Activated B cell treated with CpG ODN at 0.5 μM for 24 hours (primary cell): ENCODE measurements at places on chromosomes 11 and 22. TPM values are rescaled to one million over a fixed set of nuclear protein-coding genes. Genes with fewer than 3 reads are reported as not detected.

GRCh38 chr11:23124996-23125395 lies 264.7 kb upstream of the CCDC179 start:
- no peak overlapping the region for H3K27ac ChIP-seq
- no peaks in the 10 kb centered on the region for H3K36me3 ChIP-seq
- no peaks in the 10 kb centered on the region for H3K4me1 ChIP-seq

DNA sequence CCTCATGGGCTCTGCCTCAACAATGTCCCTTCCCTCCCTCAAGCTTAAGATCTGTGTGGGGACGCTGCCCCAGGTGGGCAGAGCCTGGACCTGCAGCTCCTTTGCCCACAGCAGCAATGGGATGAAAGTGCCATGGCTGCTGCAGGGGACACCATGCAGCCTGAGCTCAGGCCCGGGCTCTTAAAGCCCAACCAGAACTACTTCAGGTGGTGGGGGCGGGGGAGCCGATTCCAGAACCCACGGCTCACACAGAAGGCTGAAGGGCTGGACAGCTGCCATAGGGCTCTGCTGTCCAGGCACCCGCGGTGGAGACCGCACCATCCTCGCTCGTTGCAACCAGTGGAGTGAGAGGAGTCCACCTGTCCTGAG lies 12.5 kb downstream of the CHID1 start:
- H3K4me1 ChIP-seq, result no peaks in the 10 kb centered on the region
- no peak overlapping the region for H3K27ac ChIP-seq
- peaks cover 44% of the 10 kb centered on the region for H3K36me3 ChIP-seq
- DNase-seq, result no peak

DNA sequence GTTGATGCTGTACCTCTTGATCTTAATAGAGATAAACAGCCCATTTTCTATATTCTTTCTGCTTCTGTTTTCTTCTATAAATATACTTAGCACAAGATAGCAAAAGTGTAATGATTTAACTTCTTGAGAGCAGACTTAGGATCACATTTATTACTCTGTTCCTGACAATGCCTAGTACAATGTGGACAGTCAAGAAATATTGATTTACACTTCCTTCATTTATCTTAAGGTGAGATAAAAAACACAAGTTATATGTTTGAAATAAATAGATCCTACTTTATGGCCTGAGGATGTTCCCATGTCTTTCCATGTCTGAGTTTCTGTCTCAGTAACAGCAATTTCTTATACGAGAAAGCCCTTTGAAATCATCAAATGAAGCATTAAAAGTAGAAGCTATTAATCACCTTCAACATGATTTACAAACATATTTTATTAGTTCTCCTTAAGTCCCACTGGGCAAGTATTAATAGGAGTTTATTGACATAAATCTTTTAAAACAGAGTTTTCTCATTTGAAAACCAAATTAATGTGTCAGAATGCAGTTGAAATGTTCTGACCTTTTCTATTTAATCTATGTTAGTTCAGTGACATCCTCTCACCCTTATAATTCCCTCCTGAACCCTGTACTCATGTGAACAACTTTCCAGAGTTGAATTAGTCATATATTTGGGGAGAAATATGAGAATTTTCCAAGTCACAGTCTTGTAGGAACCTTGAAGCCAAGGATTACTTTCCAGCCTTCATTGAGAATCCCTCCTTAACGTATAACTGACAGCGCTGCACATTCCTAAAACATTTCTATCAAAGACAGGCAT lies 1611.7 kb upstream of the TENM4 start:
- no peak overlapping the region for H3K27ac ChIP-seq
- no peak overlapping the region for H3K4me3 ChIP-seq
- no peaks in the 10 kb centered on the region for H3K4me1 ChIP-seq
- no peaks in the 10 kb centered on the region for H3K27me3 ChIP-seq
- no peaks in the 10 kb centered on the region for H3K36me3 ChIP-seq

- H3K36me3 ChIP-seq, result no peaks in the 10 kb centered on the region
- no peak overlapping the region for H3K27ac ChIP-seq
- no peak for DNase-seq
- no peak overlapping the region for H3K4me3 ChIP-seq
- H3K4me1 ChIP-seq, result no peaks in the 10 kb centered on the region
- H3K27me3 ChIP-seq, result peaks cover 4% of the 10 kb centered on the region
Measured at GRCh38 chr11:69916806-69917387, 97.7 kb upstream of the FGF3 start.

DNA sequence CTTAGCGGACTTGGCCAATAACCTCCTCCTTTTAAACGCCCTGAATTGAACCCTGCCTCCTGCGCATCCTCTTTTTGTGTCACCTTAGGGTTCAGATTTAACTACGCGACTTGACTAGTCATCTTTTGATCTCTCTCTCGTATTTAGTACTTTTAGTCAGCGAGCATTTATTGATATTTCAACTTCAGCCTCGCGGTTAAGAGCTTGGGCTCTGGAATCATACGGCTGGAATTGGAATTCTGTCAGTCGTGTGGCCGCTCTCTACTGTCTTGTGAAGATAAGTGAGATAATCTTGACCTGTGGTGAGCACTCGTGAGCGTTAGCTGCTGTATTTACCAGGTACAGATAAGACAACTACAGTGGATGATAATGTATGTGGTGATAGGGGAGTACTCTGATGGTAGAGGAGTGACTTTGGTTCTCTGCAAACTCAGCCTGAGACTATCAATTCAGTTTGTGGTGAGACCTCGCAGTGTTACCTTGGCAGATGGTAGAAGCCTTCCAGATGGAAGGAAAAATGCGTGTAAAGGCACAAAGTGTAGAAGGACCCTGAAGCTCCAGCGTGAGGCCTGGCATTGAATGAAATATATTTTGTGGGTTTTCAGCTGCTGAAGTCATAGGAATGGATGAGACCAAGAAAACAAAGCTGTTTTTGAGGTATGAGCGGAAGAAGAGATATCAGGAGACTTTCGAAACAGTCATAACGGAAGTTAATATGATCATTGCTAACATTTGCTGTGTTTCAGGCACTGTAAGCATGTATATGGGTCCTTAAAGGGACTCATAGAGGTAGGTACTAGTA lies 682 bp downstream of the ATM start:
- H3K4me3 ChIP-seq, result no peak overlapping the region
- H3K36me3 ChIP-seq, result peaks cover 48% of the 10 kb centered on the region
- no peak overlapping the region for H3K27ac ChIP-seq
- no peaks in the 10 kb centered on the region for H3K27me3 ChIP-seq
- no peak for DNase-seq
- H3K4me1 ChIP-seq, result peaks cover 50% of the 10 kb centered on the region

- H3K27ac ChIP-seq, result no peak overlapping the region
- H3K27me3 ChIP-seq, result peaks cover 1% of the 10 kb centered on the region
- H3K36me3 ChIP-seq, result no peaks in the 10 kb centered on the region
- H3K4me1 ChIP-seq, result no peaks in the 10 kb centered on the region
Measured at GRCh38 chr22:32589007-32589406, 114.4 kb downstream of the FBXO7 start.

DNA sequence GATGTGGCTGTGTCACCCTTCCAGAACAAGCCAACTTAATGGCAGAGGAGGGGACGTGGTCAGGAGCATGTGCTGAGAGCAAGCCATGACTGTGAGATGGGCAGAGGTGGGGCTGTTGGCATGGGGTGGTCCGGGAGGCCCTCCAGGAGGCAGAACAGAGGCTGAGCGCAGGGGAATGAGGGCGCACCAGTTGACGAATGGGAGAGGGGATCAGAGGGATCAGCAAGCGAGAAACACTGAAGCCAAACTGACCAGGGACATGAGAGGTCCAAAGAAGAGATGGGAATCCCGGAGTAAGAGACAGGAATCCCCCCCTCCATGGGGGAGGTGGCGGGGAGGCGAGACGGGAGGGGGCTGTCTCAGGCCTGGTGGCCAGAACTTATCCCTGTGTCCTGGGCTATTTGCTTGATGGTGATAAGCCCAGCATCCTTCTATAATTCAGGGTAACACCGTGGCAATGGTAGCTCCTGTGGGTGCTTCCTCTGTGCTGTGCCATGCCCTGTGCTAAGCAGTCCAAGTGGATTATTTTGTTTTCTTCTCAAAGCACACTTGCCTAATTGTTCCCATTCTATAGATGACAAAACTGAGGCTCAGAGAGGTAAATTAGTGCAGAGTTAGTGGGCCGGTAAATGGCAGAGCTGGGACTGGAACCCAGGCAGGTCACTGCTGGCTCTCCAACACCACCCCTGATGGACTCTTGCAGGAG lies 83.4 kb upstream of the SHISAL1 start:
- H3K4me3 ChIP-seq, result no peak overlapping the region
- peak; percentile 5 for DNase-seq
- no peaks in the 10 kb centered on the region for H3K36me3 ChIP-seq
- no peak overlapping the region for H3K27ac ChIP-seq
- no peaks in the 10 kb centered on the region for H3K4me1 ChIP-seq
- H3K27me3 ChIP-seq, result peaks cover 11% of the 10 kb centered on the region

- H3K27ac ChIP-seq, result no peak overlapping the region
- no peaks in the 10 kb centered on the region for H3K4me1 ChIP-seq
- no peaks in the 10 kb centered on the region for H3K36me3 ChIP-seq
- no peak overlapping the region for H3K4me3 ChIP-seq
- no peak for DNase-seq
- peaks cover 4% of the 10 kb centered on the region for H3K27me3 ChIP-seq
Measured at GRCh38 chr11:30917859-30918478, 331.8 kb upstream of the MPPED2 start.

GRCh38 chr11:76161261-76161961 lies 44.9 kb downstream of the WNT11 start:
- DNase-seq, result no peak
- H3K4me3 ChIP-seq, result no peak overlapping the region
- H3K27me3 ChIP-seq, result peaks cover 2% of the 10 kb centered on the region

GRCh38 chr11:27410272-27410671 lies 47.3 kb upstream of the CCDC34 start:
- no peaks in the 10 kb centered on the region for H3K27me3 ChIP-seq
- no peak for DNase-seq
- H3K4me3 ChIP-seq, result no peak overlapping the region
- no peaks in the 10 kb centered on the region for H3K36me3 ChIP-seq
- H3K27ac ChIP-seq, result no peak overlapping the region

- DNase-seq, result no peak
- no peak overlapping the region for H3K27ac ChIP-seq
- no peaks in the 10 kb centered on the region for H3K36me3 ChIP-seq
- H3K27me3 ChIP-seq, result peaks cover 39% of the 10 kb centered on the region
Measured at GRCh38 chr11:134027671-134028070, 41.2 kb upstream of the JAM3 start.

GRCh38 chr11:90343673-90344072 lies 120.8 kb upstream of the CHORDC1 start:
- no peak for DNase-seq
- H3K27ac ChIP-seq, result no peak overlapping the region
- H3K27me3 ChIP-seq, result no peaks in the 10 kb centered on the region
- H3K4me3 ChIP-seq, result no peak overlapping the region
- H3K4me1 ChIP-seq, result no peaks in the 10 kb centered on the region

DNA sequence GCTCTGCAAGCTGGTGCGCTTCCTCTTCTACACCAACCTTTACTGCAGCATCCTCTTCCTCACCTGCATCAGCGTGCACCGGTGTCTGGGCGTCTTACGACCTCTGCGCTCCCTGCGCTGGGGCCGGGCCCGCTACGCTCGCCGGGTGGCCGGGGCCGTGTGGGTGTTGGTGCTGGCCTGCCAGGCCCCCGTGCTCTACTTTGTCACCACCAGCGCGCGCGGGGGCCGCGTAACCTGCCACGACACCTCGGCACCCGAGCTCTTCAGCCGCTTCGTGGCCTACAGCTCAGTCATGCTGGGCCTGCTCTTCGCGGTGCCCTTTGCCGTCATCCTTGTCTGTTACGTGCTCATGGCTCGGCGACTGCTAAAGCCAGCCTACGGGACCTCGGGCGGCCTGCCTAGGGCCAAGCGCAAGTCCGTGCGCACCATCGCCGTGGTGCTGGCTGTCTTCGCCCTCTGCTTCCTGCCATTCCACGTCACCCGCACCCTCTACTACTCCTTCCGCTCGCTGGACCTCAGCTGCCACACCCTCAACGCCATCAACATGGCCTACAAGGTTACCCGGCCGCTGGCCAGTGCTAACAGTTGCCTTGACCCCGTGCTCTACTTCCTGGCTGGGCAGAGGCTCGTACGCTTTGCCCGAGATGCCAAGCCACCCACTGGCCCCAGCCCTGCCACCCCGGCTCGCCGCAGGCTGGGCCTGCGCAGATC lies 16.5 kb downstream of the P2RY2 start:
- no peak for DNase-seq
- no peak overlapping the region for H3K4me3 ChIP-seq
- H3K27ac ChIP-seq, result no peak overlapping the region
- no peaks in the 10 kb centered on the region for H3K36me3 ChIP-seq

GRCh38 chr11:66082946-66083698 lies 13.1 kb downstream of the PACS1 start:
- H3K27me3 ChIP-seq, result no peaks in the 10 kb centered on the region
- H3K4me3 ChIP-seq, result no peak overlapping the region
- peak overlapping the region; percentile 55 for H3K27ac ChIP-seq
- H3K4me1 ChIP-seq, result peaks cover 94% of the 10 kb centered on the region

DNA sequence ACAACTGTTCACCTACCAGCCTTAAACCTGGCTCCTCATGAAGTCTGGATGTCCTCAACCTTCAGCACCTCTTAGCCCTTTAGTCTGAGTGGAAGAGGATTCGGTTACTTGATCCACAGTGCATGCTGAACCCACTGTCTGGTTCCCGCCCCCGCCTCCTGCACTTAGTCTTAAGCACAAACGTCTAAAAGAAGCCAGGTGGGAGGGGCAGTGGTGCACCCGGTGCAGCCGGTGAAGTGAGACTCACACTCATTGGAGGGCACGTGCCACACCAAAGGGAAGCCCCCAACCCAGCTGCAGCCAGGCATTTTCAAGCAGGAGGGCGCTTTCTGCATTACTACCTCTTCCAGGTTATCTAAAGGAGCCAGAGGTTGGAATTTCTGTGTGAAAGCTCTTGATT lies 146.8 kb downstream of the COMMD9 start:
- DNase-seq, result no peak
- H3K36me3 ChIP-seq, result no peaks in the 10 kb centered on the region
- H3K27me3 ChIP-seq, result no peaks in the 10 kb centered on the region
- no peak overlapping the region for H3K27ac ChIP-seq
- H3K4me1 ChIP-seq, result no peaks in the 10 kb centered on the region
- H3K4me3 ChIP-seq, result no peak overlapping the region

DNA sequence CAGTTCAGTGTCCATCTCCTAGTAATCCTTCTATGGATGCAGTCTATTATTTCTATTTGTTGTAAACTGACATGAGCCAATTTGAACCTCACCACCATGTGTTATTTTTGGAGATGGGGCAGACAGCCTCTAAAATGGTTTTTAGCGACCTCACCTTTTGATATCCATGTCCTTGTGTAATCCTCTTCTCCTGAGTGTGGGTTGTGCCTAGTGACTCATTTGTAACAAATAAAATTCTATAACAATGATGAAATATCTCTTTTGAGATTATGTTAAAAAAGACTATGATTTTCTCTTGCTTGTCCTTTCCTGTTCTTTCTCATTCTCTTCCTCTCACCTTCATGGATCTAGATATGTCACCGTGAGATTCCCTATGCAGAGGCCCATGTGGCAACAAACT lies 554.6 kb upstream of the ANO3 start:
- H3K4me1 ChIP-seq, result no peaks in the 10 kb centered on the region
- H3K27me3 ChIP-seq, result no peaks in the 10 kb centered on the region
- no peak overlapping the region for H3K4me3 ChIP-seq
- no peak overlapping the region for H3K27ac ChIP-seq
- no peak for DNase-seq

ROBO3 gene
- 1.0 and 1.5 TPM in 2 replicates for total RNA-seq

FGF3 gene
- total RNA-seq, result not detected in 2 replicates

MYRF gene
- 0.78 and 1.0 TPM in 2 replicates for total RNA-seq

ESAM gene
- 2.3 and 4.0 TPM in 2 replicates for total RNA-seq

CCDC116 gene
- total RNA-seq, result 1.0 and 1.2 TPM in 2 replicates

SNX15 gene
- 17.3 and 19.3 TPM in 2 replicates for total RNA-seq

OR8H1 gene
- not detected in 2 replicates for total RNA-seq

FOLR2 gene
- 0.67 and 0.76 TPM in 2 replicates for total RNA-seq
